PC-9 (cell line): ENCODE measurements at places on chromosomes 16 and 17. TPM values are rescaled to one million over a fixed set of nuclear protein-coding genes. Genes with fewer than 3 reads are reported as not detected.

DNA sequence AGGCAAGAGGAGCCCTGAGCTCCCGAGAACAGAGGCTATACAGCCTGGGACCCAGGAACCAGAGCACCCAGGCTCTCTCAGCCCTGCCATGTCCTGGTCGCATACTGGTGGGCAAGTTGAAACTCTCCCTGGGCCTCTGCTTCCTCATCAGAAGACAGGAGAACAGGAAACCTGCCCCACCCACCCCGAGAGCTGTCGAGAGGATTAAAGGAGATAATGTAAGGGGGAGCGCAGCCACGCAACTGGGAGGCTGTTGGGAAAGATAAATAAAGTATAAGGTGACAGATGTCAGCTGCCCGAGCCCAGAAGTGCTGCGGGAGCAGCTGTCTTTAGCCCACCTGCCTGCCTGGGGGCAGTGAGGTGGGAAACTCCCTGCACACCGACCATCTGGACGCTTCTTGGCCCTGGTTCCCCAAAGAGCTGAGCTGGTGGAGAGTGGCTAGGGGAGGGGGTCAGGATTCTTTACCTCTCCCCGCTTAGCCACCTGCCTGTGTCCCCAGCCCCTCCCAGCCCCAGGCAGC, 6.8 kb downstream of the KIF19 start:
- H3K4me1 ChIP-seq, result no peaks in the 10 kb centered on the region
- no peak overlapping the region for H3K27ac ChIP-seq
- DNase-seq, result no peak
- peaks cover 74% of the 10 kb centered on the region for H3K27me3 ChIP-seq

- H3K4me3 ChIP-seq, result no peak overlapping the region
- no peak overlapping the region for H3K27ac ChIP-seq
- H3K4me1 ChIP-seq, result peaks cover 68% of the 10 kb centered on the region
Measured at GRCh38 chr16:57994778-57995177, 5.7 kb downstream of the ZNF319 start.

DNA sequence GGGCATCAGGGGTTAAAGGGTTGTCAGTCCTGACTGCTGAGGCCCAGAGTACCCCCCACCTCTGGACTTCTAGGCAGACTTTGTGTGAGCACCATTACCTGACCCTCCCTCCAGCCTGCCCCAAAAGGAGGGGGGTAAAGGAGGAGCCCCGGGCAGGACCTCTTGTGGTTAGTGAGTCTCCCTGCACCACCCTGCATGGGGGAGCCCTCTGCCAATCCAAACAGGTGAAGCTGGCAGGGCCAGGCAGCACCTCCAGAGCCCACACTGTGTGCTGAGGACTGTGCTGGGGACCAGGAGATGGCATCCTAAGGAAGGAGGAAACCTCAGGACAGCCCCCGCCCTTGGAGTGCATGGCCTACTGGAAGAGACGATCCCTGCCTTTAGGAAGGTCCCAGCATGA, 2.6 kb upstream of the KRT14 start:
- H3K4me1 ChIP-seq, result peaks cover 17% of the 10 kb centered on the region
- H3K36me3 ChIP-seq, result no peaks in the 10 kb centered on the region
- no peaks in the 10 kb centered on the region for H3K27me3 ChIP-seq

DNA sequence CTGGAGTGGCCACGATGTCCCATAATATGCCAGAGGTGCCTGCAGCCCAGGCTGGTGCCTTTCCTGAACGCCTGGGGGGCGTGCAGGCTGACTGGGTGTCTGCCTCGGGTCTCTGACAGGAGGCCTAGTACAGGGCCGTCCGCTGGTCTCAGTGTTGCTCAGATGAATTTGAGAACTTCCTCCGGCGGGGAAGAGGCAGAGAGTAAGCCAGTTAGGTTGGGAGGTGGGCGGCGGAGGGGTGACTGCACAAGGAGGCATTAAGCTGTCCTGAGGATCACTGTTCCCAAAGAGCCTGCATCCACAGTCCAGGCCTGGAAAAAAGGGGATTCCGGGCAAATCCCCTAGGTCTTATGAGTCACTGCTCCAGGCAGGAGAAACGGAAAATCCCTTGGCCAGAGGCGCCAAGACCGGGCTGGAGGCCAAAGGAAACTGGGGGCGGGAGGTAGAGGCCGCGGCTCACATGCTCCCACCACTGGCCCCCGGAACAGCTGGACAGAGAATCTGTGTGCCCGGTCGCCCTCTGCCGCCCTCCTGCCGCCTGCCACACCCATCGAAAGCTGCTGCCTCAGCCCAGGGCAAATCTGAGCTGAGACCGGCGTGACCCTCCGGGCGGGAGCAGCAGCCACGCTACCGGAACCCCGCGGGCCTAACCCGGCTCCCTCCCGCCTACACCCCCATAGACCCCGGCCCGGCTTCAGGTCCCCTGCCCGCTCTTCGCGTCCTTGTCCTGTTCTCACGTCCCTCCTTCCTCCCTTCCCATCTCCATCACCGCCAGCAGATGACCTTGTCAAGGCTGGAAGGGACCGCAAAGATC, 1.2 kb downstream of the TRIM47 start:
- H3K36me3 ChIP-seq, result no peaks in the 10 kb centered on the region
- peak overlapping the region; percentile 87 for H3K27ac ChIP-seq
- peaks cover 41% of the 10 kb centered on the region for H3K4me1 ChIP-seq
- H3K27me3 ChIP-seq, result no peaks in the 10 kb centered on the region
- DNase-seq, result peak; percentile 89

GRCh38 chr17:75540923-75541503, 15.5 kb downstream of the LLGL2 start:
- H3K4me1 ChIP-seq, result no peaks in the 10 kb centered on the region
- no peaks in the 10 kb centered on the region for H3K36me3 ChIP-seq
- H3K27me3 ChIP-seq, result no peaks in the 10 kb centered on the region
- H3K4me3 ChIP-seq, result no peak overlapping the region
- no peak for DNase-seq

GRCh38 chr17:40075201-40075941, 12.6 kb downstream of the THRA start:
- peaks cover 18% of the 10 kb centered on the region for H3K4me1 ChIP-seq
- no peaks in the 10 kb centered on the region for H3K27me3 ChIP-seq
- no peak overlapping the region for H3K4me3 ChIP-seq
- DNase-seq, result no peak
- H3K27ac ChIP-seq, result no peak overlapping the region

- H3K4me3 ChIP-seq, result no peak overlapping the region
- H3K27me3 ChIP-seq, result no peaks in the 10 kb centered on the region
- no peak overlapping the region for H3K27ac ChIP-seq
- no peaks in the 10 kb centered on the region for H3K36me3 ChIP-seq
- DNase-seq, result no peak
Measured at GRCh38 chr17:60103957-60104356, 25.2 kb upstream of the HEATR6 start.

GRCh38 chr16:15653227-15653626, 3.2 kb downstream of the NDE1 start:
- no peaks in the 10 kb centered on the region for H3K27me3 ChIP-seq
- peaks cover 14% of the 10 kb centered on the region; the same call in 1 of the 2 replicates for H3K4me1 ChIP-seq
- no peak overlapping the region for H3K27ac ChIP-seq
- H3K36me3 ChIP-seq, result no peaks in the 10 kb centered on the region
- no peak overlapping the region for H3K4me3 ChIP-seq

DNA sequence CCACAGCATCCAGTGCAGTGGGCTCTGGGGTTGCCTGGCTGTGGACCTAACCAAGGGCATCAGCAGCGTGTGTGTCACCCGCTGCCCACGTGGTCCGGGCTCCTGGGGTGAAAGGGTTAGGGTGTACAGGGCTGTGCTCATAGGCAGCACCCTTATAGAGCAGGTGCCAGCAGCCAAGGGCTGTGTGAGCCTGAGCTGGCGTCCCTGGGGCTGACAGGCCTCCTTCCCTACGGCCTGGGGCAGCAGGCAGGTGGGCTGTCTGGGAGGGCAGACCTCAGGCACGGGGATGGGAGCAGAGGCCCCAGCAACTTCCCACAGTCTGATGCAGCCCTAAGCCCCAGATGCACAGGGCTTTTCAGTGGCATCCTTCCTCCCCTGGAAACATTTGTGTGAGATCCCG, 13.9 kb downstream of the CD300A start:
- no peak overlapping the region for H3K4me3 ChIP-seq
- H3K27me3 ChIP-seq, result peaks cover 98% of the 10 kb centered on the region
- no peak for DNase-seq
- no peak overlapping the region for H3K27ac ChIP-seq
- no peaks in the 10 kb centered on the region for H3K4me1 ChIP-seq
- H3K36me3 ChIP-seq, result no peaks in the 10 kb centered on the region

DNA sequence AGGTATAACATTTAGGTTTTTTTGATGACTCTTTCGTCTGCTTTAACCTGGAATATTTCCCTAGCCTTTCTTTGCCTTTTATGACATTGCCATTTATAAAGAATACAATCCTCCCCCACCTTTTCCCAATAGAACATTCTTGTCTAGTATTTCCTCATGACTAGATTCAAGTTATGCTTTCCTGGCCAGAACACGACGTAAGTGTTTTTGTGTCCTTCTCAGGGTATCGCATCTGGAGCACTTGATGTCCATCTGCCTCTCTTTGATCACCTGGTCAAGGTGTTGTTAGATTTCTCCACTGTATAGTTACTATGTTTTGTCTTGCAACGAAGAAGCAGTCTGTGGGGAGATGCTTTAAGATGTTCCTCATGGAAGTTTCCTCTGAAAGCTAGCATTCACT, 87.4 kb downstream of the MSI2 start:
- H3K4me3 ChIP-seq, result no peak overlapping the region
- DNase-seq, result no peak
- H3K36me3 ChIP-seq, result no peaks in the 10 kb centered on the region
- peaks cover 17% of the 10 kb centered on the region for H3K27me3 ChIP-seq
- H3K4me1 ChIP-seq, result no peaks in the 10 kb centered on the region
- H3K27ac ChIP-seq, result no peak overlapping the region

- no peak for DNase-seq
- no peak overlapping the region for H3K4me3 ChIP-seq
- no peak overlapping the region for H3K27ac ChIP-seq
- H3K4me1 ChIP-seq, result no peaks in the 10 kb centered on the region
- H3K27me3 ChIP-seq, result no peaks in the 10 kb centered on the region
Measured at GRCh38 chr17:2690165-2691068, 21.1 kb downstream of the CLUH start.

GRCh38 chr17:38338053-38338452, 5.7 kb downstream of the GPR179 start:
- peaks cover 16% of the 10 kb centered on the region; the same call in 1 of the 2 replicates for H3K27me3 ChIP-seq
- no peak overlapping the region for H3K4me3 ChIP-seq
- H3K4me1 ChIP-seq, result no peaks in the 10 kb centered on the region
- no peak for DNase-seq
- H3K36me3 ChIP-seq, result no peaks in the 10 kb centered on the region

GRCh38 chr17:45235416-45236281, 14.0 kb downstream of the FMNL1 start:
- no peaks in the 10 kb centered on the region for H3K36me3 ChIP-seq
- H3K4me1 ChIP-seq, result peaks cover 12% of the 10 kb centered on the region
- DNase-seq, result no peak
- H3K4me3 ChIP-seq, result no peak overlapping the region
- no peaks in the 10 kb centered on the region for H3K27me3 ChIP-seq
- no peak overlapping the region for H3K27ac ChIP-seq

GRCh38 chr17:38451030-38451839, 23.0 kb downstream of the ARHGAP23 start:
- peaks cover 87% of the 10 kb centered on the region for H3K4me1 ChIP-seq
- no peak overlapping the region for H3K4me3 ChIP-seq
- H3K36me3 ChIP-seq, result no peaks in the 10 kb centered on the region
- peak overlapping the region; percentile 81 for H3K27ac ChIP-seq
- H3K27me3 ChIP-seq, result no peaks in the 10 kb centered on the region

GRCh38 chr16:85158743-85159178, 46.5 kb upstream of the CIBAR2 start:
- H3K4me3 ChIP-seq, result no peak overlapping the region
- H3K27ac ChIP-seq, result no peak overlapping the region
- H3K27me3 ChIP-seq, result no peaks in the 10 kb centered on the region; the same call in 1 of the 2 replicates

DNA sequence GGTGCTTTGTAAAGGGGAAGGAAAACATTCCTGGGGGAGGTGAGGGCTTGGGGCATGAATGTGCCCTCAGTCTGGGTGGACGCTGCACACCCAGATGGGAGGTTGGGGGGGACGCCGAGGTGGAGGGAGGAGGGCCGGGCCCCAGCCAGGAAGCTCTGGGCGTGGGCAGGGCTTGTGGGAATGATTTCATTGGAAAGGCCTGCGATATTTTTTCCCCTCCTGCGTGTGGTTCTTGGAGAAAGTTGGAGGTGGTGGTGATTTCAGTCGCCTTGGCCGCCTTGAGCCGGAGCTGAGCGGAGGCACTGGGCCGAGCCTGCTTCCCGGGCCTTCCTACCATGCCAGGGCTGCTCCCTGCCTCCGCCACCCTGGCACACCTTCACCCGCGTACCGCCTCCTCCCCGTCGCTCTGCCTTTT, 26.4 kb upstream of the CLEC18A start:
- no peak for DNase-seq
- no peak overlapping the region for H3K4me3 ChIP-seq
- H3K27me3 ChIP-seq, result no peaks in the 10 kb centered on the region
- H3K27ac ChIP-seq, result no peak overlapping the region

DNA sequence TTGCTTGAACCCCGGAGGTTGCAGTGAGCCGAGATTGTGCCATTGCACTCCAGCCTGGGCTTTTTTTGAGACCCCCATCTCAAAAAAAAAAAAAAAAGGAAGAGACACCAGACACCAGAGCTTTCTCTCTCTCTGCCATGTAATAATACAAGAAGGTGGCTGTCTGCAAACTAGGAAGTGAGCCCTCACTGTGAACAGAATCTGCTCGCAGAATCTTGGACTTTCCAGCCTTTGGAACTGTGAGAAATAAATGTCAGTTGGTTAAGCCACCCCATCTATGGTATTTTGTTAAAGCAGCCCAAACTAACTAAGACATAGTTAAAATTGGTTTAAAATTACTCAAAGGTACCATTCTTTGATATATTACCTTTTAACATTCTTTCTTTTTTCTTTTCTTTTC, 10.1 kb upstream of the STX1B start:
- DNase-seq, result no peak
- no peaks in the 10 kb centered on the region for H3K27me3 ChIP-seq
- H3K36me3 ChIP-seq, result no peaks in the 10 kb centered on the region
- no peak overlapping the region for H3K4me3 ChIP-seq

DNA sequence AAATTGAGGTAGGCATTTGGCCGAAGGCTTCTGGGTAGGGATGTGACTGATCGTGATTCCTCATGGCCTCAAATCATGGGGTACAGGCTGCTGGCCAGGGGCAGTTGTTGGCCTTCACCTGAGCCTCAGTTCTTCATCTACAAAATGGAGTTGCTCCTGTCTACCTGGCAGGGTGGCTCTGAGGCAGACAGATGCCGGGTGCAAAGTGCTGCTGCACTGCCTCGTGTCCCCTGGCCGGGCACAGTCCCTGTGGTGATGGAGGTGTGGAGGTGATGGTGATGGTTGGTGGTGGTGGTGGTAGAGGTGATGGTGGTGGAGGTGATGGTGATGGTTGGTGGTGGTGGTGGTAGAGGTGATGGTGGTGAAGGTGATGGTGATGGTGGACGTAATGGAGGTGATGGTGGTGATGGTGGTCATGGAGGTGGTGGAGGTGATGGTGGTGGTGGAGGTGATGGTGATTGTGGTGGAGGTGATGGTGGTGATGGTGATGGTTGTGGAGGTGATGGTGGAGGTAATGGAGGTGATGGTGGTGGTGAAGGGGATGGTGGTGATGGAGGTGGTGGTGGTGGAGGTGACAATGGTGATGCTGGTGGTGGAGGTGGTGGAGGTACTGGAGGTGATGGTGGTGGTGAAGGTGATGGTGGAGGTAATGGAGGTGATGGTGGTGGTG, 52.6 kb downstream of the RNF213 start:
- no peaks in the 10 kb centered on the region for H3K36me3 ChIP-seq
- H3K4me3 ChIP-seq, result no peak overlapping the region
- DNase-seq, result no peak

The SLC43A2 gene
- total RNA-seq, result 6.8 and 9.3 TPM in 2 replicates

The SLC2A4 gene
- 1.5 and 1.6 TPM in 2 replicates for total RNA-seq

The TEKT5 gene
- 1.5 TPM in 1 of 2 replicates, not detected in the other for total RNA-seq

The MYO18A gene
- total RNA-seq, result 150 and 158 TPM in 2 replicates

The ANKRD40CL gene
- not detected in 2 replicates for total RNA-seq

The PRPF8 gene
- 437 and 496 TPM in 2 replicates for total RNA-seq

The ITGB4 gene
- 448 and 461 TPM in 2 replicates for total RNA-seq

The C16orf74 gene
- 44.3 and 51.6 TPM in 2 replicates for total RNA-seq

The NEUROD2 gene
- total RNA-seq, result not detected in 2 replicates

The DLX4 gene
- total RNA-seq, result 6.2 and 8.8 TPM in 2 replicates
